ENCODE measurements at places on chromosomes 12 and 14.
A peak's percentile ranks its signal among the peaks of the same experiment; 100 is the strongest.

DNA sequence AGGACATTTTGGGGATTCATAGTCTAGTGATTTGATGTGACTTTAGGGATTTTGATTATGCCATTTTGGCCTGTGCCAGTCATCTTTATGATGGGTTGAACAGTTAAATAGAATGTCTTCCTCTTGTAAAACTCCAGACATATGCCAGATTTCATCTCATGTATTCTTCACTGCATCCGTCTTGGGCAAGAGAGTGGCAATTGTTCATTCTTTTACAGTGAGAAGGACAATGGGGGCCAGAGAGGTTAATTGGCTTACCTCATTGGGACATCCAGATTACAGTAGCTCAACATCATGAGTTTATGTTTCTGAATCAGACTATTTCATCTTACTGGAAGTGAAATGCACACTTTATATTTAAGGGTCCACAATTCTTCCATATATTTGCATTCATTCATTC lies 108.2 kb upstream of the SLC38A2 start:
- no peak for DNase-seq

- DNase-seq, result peak; percentile 23
Measured at GRCh38 chr14:91511043-91511383, 903 bp upstream of the PPP4R3A start.

DNA sequence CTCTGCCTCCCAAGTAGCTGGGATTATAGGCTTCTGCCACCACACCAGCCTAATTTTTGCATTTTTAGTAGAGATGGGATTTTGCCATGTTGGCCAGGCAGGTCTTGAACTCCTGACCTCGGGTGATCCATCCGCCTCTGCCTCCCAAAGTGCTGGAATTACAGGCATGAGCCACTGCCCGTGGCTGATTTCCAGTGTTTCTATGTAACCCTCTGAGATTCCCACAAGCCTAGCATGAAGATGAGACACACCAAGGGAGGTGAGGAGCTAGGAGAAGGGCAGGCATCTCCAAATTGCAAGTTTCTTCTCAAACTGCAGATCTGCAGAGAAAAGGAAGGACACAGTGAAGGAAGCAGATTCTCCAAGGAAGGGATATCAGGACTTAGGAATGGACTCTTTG lies 125.0 kb downstream of the CACNA1C start:
- DNase-seq, result no peak

- no peak for DNase-seq
Measured at GRCh38 chr12:56029666-56030293, 8.9 kb downstream of the IKZF4 start.

GRCh38 chr14:65281991-65282895 lies 130.3 kb upstream of the FUT8 start:
- no peak for DNase-seq

DNA sequence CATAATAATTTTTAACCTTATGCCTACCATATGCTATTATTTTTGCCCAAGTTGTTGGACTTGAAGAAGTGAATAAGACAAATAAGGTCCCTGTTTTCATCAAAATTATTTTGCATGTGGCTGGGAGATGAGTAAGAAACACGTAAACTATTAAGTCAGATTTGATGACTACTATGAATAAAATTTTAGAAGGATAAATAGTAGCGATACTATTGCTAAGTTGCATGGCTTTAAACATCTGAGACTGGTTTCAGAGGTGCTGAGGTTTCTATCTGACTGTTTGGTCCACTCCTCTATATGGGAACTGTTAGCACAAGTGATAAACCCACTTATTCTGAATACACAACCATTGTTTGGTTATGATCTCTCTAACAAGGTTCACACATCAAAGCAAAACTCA lies 674.3 kb upstream of the MDGA2 start:
- no peak for DNase-seq

GRCh38 chr12:30980955-30981662 lies 54.6 kb downstream of the TSPAN11 start:
- DNase-seq, result no peak

DNA sequence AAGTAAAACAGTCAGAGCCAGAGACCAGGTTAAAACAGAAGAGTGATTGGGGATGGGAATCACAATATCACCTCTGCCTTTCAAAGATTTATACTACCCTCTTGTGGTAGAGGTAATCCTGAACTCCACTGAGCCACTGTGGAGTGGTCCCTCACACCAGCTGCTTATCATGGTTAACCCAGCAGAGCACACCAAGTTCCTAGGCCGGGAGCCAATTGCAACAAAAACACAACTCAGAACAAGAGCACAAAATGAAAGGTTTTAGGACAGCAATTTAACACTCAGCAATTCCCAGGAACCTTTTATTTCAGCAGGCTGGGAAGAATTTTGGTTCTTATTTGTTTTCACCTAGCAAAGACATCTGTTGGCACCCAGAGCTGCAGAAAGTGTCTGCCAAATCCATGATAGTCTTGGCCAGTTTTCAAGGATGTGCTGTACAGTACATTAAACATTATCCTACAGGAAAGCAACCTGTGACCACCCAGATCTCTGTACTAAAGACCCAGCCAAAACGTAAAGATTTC lies 220.5 kb upstream of the ATXN7L3B start:
- no peak for DNase-seq

- no peak for DNase-seq
Measured at GRCh38 chr14:92944976-92945375, 22.0 kb downstream of the CHGA start.

DNA sequence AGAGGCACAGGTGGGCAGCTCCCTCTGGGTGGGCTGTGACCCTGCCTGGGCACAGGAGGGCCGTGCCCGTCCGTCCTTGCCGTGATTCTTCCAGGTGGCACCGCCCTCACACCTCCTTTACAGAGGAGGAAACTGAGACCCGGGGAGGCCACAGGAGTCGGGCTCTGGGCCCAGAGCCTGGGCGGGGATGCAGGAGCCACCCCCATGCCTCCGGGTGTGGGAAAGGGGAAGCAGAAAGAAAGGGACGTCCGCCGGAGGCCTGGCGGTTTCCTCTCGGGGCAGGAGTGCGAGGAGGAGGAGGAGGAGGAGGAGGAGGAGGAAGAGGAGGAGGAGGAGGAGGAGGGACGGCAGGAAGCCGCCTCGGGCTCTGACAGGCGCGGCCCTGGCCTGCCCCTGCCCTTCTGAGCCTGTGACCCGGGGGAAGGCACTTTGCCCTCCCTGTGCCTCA lies 23.0 kb downstream of the SH2B3 start:
- DNase-seq, result peak; percentile 32

- no peak for DNase-seq
Measured at GRCh38 chr14:104009297-104009696, 67.0 kb upstream of the RD3L start.

- no peak for DNase-seq
Measured at GRCh38 chr12:92186038-92186470, 40.4 kb upstream of the BTG1 start.

DNA sequence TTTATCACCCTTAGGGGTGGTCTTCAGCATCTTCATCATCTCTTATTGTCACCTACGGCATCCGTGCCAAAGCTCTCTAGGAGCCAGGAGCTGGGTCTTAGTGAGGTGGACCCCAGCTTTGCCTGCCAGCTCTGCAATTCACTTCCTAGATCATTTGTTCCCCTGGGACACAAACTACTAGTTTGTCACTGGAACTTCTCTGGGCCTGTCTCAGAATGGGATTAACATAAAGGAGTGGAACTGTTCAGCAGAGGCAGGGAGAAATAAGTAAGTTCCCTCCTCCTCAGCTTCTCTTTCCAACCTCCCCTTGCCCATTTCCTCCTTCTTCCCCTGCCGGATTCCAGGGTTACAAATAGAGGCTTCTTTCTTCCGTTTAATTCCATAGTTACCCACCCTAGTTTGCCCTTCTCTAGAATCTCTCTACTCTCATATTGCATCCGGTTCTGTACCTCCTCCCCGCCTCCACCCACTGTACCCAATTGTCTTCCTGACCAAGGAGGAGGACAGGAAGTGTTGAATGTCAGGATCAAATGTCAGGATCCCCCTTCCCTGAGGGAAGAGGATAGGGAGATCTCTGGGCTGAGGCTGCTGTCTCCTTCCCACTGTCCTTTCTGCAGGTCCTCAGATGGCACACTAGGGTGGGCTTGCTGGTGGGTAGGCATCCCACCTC lies 25.0 kb downstream of the LARP4 start:
- DNase-seq, result no peak

GRCh38 chr14:95814363-95815225 lies 62.0 kb upstream of the TUNAR start:
- no peak for DNase-seq

- DNase-seq, result no peak
Measured at GRCh38 chr12:46503637-46504175, 131.1 kb upstream of the SLC38A2 start.

DNA sequence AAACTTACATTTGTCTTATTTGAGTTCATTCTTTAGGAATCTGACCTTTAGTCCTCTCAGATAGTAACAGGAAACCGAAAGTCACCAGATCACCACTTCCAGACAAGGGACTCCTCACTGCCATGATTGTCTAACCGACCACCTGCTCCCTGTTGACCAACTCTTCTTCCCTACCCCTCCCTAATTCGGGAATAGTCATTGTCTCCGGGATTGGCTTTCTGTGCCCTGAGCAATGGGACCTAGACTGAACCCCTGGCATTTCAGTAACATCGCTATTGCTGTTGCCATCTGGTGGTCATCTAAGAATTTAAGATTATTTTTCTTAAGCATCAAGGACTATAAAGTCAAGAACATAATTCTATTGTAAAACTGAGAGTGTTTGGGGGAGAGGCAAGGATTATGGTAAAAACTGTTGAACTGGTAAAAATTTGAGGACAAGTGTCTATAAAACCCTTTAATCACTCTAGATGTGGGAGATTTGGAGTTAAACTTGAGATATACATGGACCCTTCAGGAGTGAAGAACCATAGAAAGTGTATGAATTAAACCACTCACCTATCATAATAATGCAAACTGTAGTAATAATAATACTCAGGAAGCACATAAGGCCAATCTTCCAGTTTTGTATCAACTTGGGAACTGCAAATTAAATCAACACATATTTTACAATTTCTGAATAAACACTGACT lies 6.3 kb downstream of the CLEC2A start:
- DNase-seq, result no peak

- no peak for DNase-seq
Measured at GRCh38 chr14:95220663-95221231, 63.4 kb upstream of the DICER1 start.

GRCh38 chr14:103861413-103862392 lies 14.3 kb upstream of the PPP1R13B start:
- no peak for DNase-seq

DNA sequence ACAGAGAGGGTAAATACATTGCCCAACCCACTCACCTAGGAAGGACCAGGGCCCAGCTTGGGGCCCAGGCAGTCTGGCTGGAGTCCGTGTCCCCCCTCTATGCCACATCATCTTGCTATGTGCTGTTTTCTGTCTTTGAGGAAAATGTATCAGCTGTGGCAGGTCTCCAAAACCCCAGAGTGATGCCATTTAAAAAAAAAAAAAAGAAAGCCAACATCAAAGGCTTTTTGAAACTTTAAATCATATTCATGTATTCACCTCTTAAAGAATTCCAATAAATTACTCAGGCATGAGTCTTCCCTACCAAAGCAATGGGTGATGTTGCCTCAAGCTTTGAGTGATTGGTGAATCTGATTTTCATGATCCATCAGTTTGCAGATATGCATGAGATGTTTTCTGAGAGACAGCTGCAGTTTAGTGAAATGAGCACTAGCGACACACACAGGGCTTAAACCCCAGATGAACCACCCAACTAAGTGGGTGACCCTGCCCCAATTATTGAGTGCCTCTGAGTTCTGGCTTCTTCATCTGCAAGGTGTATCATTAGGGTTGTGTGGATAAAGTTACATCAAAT lies 6.1 kb downstream of the KRT81 start:
- DNase-seq, result no peak

DNA sequence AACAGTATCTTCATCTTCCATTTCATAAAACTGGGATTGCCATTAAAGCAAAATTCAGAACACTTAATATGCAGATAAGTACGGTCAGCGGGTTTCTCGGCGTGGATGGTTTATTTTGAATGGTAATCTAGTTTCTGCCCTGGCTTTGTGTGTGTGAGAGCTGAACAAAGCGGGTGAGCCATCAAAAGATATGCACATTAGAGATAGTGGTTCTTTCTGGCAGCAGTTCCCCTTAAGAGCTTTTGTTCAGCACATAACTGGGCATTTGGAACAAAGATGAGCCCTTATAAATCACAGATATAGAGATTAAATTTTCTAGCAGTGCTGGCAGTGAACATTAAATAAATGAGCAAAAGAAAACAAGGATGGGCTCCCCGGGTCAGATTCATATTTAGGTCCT lies 207.5 kb downstream of the CALM1 start:
- DNase-seq, result no peak

- no peak for DNase-seq
Measured at GRCh38 chr14:23284654-23285529, 1.0 kb downstream of the HOMEZ start.

DNA sequence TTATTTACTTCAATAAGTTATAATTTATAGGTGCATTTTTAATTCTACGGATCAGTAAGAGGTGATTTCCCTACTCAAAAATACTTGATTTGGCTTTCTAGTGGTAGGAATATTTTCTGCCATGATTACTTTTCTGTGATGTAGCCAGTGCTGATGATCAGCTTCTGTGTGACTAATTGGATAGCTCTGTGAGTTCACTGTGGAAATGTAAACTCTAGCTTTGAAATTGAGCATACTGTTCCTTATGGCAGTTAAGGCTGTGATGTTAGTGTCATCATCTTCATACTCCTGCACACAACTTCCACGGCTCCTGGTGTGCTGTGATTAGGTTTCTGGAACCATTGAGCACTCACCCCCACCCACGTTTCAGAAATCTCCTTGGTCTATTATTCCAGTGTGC lies 48.2 kb downstream of the PLEKHA5 start:
- no peak for DNase-seq

DNA sequence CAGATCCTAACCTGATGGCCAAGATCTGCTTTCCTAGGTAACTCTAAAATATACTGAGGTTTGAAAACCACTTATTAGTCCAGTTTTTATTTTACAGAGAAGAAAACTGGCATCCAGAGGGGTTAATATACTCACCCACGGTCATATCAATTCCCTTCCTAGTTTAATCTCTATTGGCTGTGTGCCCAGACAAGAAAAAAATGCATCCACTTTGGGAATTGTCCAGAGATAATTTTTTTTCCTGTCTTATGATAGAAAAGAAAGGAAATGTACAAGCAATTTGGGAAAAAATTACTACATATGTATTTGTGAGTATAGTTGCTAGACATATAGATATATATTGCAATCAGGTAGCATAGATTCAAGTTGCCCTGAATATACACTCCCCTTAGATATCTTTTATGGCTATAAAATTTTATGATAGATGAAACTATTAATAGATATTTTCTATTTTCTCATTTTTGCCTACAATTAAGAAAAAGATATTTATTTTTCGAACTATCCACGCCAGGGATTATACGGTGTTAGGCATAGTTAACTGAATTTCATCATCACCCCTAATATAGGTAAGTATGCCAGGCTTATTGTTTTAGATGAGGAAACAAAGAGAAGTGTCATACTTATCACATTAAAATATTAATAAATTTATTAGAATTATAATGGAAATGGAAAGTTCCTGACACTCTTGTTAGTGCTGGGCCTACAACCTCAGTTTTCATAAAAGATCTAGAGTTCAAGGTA lies 100.5 kb upstream of the SLC38A2 start:
- no peak for DNase-seq

Data from stimulated activated CD4-positive, alpha-beta T cell treated with anti-CD3 and anti-CD28 coated beads, Interleukin-2, amount 100 ng/mL, for 24 hours (primary cell).